T-helper 17 cell (primary cell): ENCODE measurements at places on chromosomes 3 and 15. TPM values are rescaled to one million over a fixed set of nuclear protein-coding genes. Genes with fewer than 3 reads are reported as not detected.

DNA sequence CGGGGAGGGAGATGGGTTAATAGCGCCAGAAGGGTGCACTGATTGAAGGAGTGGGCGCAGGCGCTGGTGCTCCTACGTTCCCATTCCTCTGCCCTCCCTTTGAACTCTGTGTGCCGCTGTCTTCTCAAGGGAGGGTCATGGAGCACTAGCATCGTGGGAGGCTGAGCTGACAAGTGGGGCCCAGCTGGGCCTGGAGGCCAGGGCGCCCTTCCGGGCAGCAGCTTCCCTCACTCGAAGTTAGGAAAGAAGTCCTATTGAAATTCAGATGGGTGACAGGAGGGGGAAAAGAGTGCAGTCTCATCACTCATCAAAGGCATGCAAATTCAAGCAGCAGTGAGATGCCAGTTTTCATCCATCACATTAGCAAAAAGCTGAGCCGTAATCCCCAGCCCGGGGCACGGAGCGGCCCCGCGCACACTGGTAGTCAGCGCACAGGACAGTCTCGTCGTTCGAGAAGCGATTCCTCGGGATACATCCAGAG lies 128.2 kb downstream of the LRRK1 start:
- no peak for DNase-seq

SELENOS gene
- total RNA-seq: 28.0 TPM

DNA sequence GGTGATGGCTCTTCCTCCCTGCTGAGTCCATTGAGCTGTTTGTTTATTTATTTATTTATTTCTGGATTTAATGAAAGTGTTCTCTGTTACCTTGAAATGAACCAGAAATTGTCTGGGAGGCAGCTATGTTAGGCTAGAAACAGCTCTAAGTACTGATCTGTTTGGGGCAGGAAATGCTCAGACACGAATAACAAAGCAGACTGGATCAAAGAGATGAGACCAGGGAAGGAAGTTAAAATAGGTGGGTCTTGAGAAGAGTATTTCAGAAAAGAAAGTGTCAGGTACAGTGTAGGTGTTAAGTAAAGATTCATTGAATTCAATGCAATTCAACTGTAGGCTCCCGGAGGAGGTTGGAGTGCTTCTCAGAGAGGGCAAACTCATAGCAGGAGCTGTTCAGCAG lies 173.3 kb downstream of the IL20RB start:
- no peak for DNase-seq

- no peak for DNase-seq
Observed at GRCh38 chr3:189890496-189890895, 230.2 kb downstream of the P3H2 start.

DNA sequence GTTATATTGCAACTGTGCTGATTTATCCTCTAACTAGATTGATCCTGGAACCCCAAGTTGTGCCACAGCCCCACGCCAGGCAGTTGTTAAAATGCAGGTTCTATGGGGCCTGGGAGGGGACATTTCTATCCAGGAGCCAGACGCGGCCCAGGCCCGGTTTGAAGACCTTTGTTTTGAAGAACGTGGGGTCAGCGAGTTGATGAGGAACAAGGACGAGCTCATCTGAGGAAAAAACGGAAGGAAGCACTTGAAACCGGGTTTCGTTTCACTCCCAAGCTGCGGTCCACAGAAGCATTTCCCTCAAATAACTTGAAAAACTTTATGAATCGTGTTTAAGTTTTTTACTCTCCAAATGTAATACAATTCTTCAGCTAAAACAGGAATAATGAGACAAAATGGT lies 76.4 kb downstream of the CHSY1 start:
- DNase-seq: no peak

- DNase-seq: no peak
Observed at GRCh38 chr3:194376241-194376560, 6.7 kb upstream of the LRRC15 start.
